ENCODE measurements at places on chromosomes 12 and 14.

DNA sequence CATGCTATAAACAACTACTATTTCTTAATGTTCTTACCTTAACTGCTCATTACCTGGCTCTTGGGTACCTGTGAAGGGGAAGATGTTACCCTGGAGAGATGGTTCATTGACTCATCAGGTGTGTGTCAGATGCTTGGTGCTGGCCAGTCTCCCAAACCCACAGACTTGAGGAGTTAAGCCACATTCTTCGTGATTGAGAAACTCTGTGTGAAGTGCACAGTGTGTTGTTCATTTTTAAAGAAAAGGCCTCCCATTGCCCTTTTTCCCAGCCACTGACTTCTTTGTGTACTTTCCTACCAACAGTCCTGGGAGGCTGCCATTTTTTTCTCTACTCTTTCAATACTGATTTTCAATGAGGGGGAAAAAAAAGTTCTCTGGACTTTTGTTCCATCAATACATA lies 3.2 kb downstream of the MGST1 start:
- DNase-seq, result no peak

- no peak for DNase-seq
Measured at GRCh38 chr12:131415781-131416180, 295.1 kb upstream of the SFSWAP start.

- DNase-seq, result no peak
Measured at GRCh38 chr14:75643985-75644384, 16.7 kb downstream of the ERG28 start.

DNA sequence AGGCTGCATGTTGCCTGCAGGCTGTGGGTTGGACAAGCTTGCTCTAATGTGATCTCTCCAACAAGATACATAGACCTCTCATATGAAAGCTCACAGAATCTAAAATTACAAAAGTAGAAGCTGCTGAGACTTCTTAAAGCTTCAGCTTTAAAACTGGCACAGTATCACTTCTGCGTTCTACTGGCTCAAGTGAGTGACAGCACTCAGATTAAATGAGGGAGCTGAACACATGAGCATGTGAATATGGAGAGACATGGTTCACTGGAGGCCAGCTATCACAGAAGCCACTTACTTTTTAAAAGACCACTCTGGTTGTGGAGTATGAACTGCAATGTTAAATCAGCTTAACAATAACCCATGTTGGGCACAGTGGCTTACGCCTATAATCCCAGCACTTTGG lies 29.1 kb upstream of the ANO6 start:
- no peak for DNase-seq

GRCh38 chr12:83016991-83017390 lies 330.3 kb downstream of the TMTC2 start:
- no peak for DNase-seq

DNA sequence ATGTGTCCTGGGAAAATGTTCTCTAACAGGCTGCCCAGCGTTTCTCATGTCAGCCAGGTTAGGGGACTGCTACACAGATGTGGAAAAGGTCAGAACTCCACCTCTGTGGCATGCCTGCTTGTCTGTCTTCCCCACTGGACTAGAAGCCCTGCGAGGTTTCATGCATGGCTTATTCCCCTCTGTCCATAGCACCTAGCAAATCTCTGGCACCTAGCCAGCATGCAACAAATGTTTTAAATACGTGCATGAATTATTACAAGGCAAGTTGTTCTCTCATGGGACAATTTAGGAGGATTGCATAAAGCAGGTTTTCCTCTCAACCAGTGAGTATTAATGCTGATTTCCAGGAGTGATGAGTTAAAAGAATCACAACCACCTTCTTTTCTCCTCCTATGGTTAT lies 21.4 kb upstream of the KCNK13 start:
- DNase-seq, result no peak

DNA sequence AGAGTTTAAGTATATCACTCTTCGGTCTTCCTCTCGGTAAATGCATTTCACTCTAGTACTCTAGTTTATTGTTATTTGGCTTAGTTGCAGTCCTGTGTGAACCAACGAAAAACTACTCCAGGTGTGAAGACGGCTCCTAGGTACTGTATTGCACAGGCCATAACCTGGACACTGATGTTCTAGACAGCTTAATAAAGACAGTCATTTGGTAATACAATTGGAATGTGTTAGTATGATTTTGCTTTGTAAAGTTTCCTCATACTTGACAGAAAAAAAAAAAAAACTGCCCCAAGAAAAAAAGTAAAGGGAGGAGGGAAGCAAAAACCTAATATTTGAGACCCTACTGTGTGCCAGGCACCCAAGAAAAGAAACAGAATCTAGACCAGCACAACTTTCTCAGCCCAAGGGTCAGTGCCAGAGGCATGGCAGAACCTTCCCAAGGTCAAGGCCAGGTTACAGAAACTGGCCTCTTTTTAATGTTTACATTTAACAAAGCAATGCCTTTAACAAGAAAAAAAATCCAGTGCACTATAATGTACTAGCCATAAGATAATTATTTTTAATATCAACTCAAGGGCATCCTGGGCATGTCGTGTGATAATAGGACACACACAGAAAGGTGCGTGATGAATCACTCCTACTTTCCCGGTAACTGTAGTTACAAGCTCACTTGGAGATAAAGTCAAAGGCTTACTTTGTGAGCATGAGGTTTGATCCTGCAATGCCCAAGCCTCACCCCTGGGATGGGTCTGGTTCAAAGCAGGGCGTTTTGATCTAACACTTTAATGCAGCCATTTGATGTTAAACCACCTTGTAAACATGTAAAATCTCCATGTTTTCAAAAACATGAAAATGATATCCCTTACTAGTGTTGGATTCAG lies 110.6 kb downstream of the BMP4 start:
- DNase-seq, result no peak

DNA sequence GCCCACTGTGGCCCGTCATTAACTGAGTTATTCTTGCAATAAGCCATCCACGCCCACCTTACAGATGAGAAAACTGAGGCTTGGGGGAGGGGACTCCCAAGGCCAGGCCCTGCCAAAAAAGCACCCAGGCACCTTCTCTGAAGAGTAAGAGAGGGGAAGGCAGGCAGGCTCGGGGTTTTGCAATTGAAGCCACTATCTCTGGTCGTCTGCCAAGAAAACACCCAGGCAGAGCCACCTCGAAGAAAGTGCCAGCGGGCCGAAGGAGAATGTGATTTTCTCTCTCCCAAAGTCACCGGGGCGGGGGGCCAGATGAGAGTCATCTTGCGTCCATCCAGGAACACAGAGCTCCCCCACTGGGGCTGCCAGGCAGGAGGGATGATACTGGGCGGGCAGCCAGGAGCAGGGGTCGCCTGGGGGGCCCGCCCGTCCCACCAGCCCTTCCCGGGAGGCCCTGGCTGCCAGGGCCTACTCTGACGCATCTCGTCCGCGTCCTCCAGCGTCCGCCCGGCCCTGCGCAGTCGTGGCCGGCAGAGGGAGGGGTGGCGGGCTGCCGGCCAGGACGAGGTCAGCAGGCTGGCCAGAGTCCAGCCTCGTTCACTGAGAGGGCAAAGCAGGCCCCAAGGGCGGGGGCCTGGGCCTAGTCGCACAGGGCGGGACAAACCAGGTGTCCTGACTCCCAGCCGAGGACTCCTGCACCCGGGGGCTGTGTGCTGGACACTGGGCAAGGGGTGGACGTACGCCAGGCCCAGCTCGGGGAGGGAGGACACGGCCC lies 74.3 kb downstream of the RFLNA start:
- no peak for DNase-seq

- no peak for DNase-seq
Measured at GRCh38 chr12:32501835-32502333, 102.5 kb downstream of the FGD4 start.

DNA sequence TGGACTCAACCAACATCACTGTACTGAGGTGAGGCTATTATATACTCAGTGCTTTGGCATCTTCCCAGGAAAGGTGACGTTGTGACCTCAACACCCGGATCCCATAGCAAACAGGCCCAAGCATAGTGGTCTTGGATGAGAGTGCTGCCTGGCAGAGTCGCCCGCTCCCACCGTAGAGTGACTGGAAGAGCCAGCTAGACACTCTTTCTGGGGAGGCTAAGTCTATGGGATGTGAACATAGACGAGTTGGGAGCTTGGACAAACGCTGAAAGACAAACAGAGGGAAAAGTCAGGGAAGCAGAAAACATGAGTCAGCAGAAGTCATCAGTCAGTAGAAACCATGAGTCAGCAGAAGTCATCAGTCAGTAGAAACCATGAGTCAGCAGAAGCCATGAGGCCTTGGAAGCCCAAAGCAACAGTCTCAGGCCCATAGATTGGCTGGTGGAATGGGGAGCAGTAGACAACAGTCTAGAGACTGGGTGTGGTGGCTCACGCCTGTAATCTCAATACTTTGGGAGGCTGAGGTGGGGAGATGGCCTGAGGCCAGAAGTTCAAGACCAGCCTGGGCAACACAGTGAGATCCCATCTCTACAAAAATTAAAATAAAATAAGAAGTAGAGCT lies 66.4 kb upstream of the MAP1LC3B2 start:
- DNase-seq, result no peak

GRCh38 chr12:66296176-66296683 lies 6.1 kb upstream of the HELB start:
- no peak for DNase-seq

DNA sequence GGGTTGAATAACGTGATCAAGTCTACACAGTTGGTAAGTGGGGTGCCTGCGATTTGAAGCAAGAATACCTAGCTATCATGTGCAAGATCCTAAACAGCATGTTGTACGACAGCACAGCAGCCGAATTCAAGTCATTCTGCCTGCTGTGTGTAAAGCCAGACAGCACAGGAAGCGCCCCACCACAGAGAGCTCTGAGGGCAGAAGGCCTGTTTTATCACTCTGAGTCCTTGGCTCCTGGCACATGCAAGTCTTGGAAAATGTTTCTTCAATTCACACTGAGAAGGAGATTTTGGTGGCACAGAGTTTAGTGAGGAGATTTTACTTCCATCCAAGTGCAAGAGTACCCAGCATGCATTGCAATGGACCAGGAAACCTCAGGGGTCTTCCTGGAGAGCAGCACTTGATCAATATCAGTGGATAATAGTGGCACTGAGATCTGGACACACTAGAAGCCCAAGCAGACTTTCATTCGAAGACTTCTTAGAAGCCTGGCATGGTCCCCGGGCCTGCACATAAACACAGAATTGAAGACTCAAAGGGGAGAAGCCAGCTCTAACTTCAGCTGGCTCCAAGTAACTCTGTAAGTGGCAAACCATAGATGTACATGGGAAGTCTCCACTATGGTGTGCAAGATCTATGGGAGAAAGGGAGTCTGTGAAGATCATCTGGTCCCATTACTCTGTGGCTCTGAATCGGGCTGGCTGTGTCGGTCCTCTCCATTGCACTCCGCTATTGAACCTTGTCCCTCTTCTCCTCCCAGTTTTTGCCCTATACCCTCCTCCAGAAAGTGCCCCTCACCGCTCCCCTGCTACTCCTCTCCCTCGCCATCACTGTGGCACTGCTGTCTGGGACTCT lies 1.5 kb upstream of the KRT1 start:
- DNase-seq, result no peak

- no peak for DNase-seq
Measured at GRCh38 chr12:101596172-101596571, 1.4 kb downstream of the MYBPC1 start.

GRCh38 chr12:68815928-68816800 lies 8.2 kb downstream of the MDM2 start:
- no peak for DNase-seq

GRCh38 chr14:24115422-24116127 lies 826 bp upstream of the NRL start:
- DNase-seq, result no peak

DNA sequence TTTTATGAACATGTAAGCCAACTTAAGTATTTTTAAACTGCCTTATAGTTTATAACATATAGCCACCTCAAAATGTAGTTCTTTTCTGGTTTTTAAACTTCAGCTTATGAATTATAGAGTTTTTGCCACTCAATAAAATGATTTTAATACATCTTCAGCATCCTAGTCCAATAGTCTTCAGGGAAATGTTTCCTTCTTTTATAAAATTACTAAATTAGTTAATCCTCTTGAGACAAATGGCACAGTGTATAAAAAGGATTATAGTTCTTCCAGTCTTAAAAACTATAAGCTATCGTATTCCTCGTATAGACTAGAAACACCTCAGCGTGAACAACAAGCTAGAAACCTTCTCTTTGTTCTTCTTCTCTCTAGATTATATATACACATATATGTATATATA lies at the start of gene OR6C74:
OR6C74 (plus strand) TSS at position 301 of the 400 bp plus-strand sequence. CDS start 2,679 bp downstream, outside the sequence.
- no peak for DNase-seq

- no peak for DNase-seq
Measured at GRCh38 chr12:98646294-98647090, 1.4 kb downstream of the APAF1 start.

- no peak for DNase-seq
Measured at GRCh38 chr14:104929268-104930230, 4.9 kb downstream of the PLD4 start.

DNA sequence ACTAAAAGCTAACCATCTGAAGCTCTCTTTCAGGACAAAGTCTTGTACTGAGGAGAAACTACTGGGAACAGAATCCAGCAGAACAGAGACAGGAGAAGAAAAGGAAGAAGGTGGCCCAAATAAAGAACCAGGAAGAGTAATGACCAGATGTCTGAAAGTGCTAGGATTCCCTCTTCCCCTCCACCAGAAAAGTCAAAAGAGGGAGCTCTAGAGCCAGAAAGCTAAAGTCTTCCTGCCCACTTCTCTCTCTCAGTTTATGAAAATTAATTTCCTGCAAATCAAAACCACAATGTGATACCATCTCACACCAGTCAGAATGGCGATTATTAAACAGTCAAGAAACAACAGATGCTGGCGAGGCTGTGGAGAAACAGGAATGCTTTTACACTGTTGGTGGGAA lies 47.2 kb downstream of the SPPL3 start:
- DNase-seq, result no peak

GRCh38 chr12:18400186-18400585 lies 138.9 kb downstream of the PIK3C2G start:
- DNase-seq, result no peak

DNA sequence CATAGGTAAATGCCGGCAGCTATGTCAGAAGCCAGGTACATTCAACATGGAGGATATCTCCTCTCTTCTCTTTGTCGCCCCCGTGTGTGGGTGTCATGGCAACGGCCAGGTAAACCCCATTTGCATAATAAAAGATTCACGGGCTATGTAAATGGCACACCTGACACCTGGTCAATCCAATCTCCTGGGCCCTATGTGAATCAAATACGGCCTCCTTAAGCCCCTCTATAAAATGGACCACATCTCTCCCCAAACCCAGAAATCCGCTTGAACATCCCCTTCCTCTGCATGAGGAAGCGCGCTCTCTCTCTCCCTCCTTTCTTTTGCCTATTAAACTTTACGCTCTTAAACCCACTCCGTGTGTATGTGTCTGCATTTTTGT lies 363.7 kb downstream of the SOX5 start:
- DNase-seq, result no peak

DNA sequence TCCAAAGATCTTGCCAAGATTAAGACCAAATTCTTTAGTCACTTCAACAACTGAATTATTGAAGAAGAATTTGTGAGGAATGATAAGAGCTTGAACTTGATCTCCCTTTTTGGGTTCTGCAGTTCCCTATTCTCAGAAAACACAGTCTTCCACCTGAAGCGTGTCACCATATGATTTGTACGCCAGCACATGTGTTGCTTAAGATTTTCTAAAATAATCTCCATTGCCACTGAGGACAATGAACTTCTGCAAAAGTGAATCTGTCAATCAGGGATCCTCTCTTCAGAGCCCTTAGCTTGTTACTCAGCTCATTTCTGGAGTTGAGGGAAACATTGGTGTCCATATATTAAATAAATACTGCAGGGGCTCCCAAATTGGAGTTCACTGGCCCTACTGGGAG lies 4.2 kb upstream of the SPIC start:
- no peak for DNase-seq

- no peak for DNase-seq
Measured at GRCh38 chr14:104135904-104136471, 2.4 kb upstream of the KIF26A start.

GRCh38 chr14:90645842-90646443 lies 170.3 kb downstream of the TTC7B start:
- no peak for DNase-seq

GRCh38 chr14:80867091-80867490 lies 74.4 kb downstream of the CEP128 start:
- DNase-seq, result no peak
